ENCODE measurements at places on chromosomes 11 and 22.

DNA sequence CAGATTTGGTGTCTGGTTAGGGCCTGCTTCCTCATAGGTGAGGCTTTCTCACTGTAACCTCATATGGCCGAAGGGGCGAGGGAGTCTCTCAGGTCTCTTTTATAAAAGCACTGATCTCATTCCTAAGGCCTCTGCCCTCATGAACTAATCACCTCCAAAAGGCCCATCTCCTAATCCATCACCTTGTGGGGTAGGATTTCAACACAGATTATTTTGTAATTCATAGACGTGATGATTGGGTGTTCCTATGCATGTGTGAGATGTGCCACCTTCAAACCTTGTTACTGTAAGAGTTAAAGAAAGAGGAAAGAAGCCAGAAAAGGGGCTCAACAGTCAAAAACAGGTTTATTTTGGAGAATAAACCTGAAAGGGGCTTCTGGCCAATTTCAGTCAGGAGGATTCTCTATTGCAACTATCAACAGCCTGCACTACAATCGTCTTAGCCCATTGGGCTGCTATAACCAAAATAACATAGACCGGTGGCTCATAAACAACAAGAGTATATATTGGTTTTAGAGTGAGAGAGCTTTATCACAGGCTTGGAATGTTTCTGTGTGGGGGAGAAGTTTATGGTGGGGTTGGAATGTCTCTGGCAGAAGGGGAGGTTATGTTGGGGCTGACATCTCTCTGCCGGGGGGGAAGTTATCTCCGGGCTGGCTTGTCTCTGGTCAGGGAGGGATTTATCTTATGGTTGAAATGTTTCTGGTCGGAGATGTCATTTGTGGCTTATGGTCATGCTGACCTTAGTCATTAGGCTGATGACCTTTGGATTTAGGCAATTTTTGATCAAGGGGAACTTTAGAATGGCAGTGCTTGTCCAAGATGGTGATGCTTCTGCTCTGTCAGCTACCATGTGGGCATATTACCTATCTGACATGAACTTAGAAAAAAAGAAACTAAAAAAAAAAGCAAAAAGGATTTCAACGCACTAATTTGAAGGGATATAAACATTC is 35.1 kb downstream of the CSF2RB start:
- no peak for DNase-seq

GRCh38 chr11:8744423-8744822 is 61.8 kb downstream of the RPL27A start:
- DNase-seq, result no peak

- DNase-seq, result no peak
Measured at GRCh38 chr22:29734838-29735237, 15.0 kb downstream of the CABP7 start.

- peak; percentile 45 for DNase-seq
Measured at GRCh38 chr22:32644252-32645100, 157.0 kb upstream of the TIMP3 start.

DNA sequence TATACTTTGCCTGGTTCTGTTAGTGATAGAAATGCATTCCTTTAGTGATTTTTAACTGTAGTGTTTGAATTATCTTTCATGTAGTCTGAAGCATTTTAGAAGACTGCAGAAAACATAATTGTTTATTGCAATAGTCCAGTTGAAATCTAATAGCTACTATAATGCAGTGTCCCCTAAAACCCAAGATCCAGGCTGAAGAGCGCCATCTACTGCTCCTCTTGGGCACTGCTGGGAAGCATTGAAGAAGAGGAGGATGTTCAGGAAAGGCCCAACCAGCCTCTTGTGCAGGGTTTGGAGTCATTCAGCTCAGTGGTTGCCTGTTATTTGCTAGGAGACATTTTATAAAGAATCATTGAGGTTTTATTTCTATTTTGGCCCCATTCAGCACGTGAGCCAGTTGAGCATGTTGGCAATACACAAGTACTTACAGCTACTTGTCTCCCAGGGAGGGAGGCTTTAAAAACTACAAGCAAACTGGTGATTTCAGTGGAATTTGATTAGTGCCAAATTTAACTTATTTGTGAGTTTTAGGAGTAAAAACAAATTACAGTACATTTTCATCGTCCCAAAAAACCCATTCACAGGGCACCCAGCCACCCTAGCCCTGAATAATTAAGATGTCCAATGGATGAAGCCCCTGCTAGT is 74.9 kb upstream of the HORMAD2 start:
- peak; percentile 46 for DNase-seq
